Immature natural killer cell (primary cell): ENCODE measurements at places on chromosomes 4 and X.

DNA sequence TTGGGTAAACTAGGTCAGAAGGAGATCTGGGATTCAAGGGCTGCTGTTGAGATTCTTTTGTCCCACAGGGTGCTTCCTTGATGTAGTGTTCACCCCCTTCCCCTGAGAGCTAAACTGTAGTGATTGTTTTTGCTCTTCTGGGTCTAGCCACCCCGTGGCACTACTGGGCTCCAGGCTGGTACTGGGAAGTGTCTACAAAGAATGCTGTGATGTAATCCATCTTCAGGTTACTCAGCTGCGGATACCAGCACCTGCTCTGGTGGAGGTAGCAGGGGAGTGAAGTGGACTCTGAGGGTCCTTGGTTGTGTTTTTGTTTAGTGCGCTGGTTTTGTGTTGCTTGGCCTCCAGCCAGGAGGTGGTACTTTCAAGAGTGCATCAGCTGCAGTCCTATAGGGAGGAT is 365.5 kb downstream of the ZNF674 start:
- DNase-seq: no peak

DNA sequence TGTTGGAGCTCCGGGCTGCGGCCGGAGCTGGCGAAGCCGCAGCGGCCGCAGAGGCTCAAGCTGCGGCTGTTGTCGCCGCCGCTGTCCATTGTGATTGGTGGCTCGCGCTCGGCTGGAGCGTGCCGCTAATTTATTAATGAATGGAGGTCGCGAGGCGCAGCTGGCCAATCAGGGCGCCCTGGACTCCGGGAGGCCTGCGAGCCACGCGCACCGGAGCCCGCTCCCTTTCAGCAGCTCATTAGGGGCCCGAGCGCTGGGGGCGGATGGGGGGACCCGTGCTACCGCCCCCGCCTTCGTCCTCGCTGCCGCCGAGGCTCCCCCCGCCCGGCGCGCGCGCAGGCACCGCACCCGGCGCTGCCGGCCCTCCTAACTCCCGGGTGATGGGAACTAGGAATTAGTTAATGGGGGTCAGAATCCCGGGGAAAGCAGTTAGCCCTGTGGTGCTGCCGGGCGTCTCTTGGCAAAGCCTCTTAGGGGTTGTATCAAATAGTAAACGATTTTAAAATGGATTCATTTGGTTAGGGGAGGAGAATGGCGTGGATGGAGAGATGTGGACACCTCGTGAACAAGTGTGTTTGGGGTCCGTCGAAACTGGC is 589 bp upstream of the NEUROG2 start:
- DNase-seq: no peak

GRCh38 chr4:47729131-47729680 is 108.7 kb downstream of the CORIN start:
- no peak for DNase-seq

- DNase-seq: no peak
Measured at GRCh38 chr4:169440446-169440845, 169.7 kb upstream of the SH3RF1 start.

- DNase-seq: no peak
Measured at GRCh38 chrX:19595043-19595677, 79.9 kb upstream of the MAP3K15 start.

GRCh38 chr4:88971536-88971935 is 85.4 kb downstream of the FAM13A start:
- DNase-seq: no peak

DNA sequence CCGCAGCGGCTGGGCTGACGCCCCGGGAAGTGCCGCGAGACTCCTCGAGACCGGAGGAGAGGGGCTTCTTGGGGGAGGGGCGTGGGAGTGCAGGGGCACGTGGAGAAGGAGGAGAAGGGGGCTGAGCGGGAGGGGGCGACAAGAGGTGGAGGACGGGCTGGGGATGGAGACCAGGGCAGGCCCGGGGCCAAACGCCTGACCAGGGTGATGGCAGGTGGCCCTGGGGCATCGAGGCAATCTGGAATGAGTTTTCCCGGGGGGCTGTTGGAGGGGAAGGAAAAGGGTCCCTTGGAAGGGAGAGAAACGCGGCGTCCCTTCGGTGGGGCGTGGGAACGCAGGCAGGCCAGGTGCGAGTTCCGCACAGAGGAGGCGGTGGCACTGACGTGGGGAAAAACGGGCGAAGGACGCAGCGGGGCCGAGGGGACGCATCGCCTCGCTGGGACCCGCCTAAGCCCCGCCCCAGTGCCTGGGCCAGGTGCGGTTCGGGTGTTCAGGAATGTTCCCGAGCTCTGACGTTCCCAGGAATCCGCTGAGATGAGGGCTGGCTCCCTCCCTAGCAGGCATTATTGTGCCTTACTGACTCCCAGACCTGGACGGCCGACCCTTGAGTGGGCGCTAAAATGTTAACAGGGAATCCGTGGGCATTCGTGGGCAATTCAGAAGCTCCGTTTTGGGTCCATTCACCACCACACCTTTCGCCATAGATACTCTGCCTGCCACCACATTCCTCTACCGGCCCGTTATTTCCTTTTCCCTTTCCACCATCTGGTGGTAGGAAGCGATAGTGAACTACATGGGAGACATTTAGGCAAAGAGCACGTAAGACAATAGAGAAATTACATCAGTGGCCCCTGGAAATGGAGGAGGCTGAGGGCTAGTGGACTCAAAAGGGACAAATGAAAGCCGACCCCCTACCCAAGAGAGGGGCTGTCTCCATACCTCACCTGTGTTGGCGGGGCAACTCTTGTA is 795 bp upstream of the SH3KBP1 start:
- DNase-seq: peak; percentile 44

GRCh38 chrX:145817331-145818185 is at the start of gene SLITRK2:
TSS of gene SLITRK2 (plus strand) at chrX:145817829. CDS start at chrX:145822426, 4,597 bp downstream.
- DNase-seq: no peak

DNA sequence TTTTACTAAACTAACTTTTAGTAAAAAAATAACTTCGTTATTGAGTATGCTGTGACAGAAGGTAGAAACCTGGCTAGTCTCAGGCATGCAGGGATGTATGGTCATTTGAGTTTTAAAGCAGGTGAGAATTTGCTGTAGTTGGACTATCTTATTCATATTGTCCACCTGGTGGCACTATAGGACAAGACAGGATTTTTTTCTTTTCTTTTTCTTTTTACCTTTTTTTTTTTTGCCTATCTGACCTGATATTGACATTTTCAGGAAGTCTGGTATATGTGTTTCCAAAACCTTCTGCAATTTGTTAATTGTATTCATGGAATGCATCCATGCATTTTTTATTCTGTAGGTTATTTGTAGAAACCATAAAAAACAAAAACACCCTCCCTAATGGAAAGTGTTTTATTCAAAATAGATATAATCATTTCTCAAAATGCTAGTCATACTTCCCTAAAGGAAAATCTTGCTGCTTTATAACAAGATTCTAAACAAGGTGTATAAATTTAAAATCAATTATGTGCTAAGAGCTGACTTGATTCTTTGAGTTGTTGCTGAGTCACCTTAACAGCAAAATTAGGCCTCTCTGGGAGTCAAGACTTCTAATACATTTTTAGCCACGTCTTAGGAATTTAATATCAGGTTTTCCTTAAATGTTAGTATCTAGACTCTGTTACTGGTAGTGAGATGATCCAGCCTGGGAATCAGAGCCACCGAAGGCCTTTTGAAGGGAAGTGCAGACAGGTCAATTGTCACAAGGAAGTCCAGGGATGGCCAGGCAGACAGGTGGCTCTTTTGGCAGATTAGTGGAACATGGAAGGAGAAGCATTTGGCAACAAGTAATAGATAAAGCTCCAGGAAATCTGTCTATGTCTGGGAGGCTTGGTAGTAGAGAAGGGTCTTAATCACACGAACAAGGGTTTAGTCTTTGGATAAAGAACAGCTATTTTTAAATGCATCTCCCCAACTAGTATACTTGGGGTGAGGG is 201.3 kb upstream of the GNPDA2 start:
- DNase-seq: no peak

GRCh38 chr4:81030061-81030980 is at the start of gene BMP3:
TSS of gene BMP3 (plus strand) at chr4:81030708. CDS start at chr4:81031285, 577 bp downstream.
- DNase-seq: no peak

DNA sequence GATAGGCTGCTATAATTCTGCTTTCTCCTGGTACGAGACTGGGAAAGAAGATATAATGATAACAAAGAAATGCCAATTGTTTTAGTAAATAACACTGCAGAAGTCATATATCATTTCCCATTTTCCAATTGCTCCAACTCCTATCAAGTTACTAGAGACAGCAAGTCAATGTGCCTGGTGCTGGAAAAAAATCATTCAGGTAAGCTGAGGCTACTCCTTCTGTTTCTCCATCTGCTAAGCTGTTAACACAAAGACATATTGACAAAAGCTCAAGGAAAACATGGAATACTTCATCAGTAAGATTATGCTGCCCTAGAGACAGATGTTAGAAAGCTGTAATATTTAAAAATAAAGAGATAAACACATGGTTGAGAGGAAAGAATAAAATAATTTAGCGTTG is 10.0 kb downstream of the NAA11 start:
- DNase-seq: no peak

GRCh38 chrX:84197550-84197949 is 9.6 kb upstream of the RPS6KA6 start:
- no peak for DNase-seq

DNA sequence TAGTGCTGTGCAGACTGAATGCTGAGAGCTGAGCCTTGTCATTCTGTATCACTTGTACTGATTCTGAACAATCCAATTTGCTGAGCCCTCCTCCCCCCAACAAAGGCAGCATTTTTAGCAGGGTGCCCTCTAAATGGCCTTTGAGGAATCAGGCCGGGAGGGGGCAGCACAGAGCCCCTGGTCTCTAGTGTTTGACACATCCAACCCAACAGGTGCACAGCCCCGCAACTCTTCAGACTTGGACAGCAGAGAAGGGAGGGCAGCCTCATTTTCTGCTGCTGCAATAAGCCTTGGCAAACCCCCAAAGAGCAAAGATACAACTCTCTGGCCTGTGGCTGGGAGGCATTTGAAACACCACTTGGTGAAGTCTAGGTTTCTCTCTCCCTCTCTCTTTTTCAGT is 3.4 kb downstream of the ATP1B4 start:
- DNase-seq: peak; percentile 19

DNA sequence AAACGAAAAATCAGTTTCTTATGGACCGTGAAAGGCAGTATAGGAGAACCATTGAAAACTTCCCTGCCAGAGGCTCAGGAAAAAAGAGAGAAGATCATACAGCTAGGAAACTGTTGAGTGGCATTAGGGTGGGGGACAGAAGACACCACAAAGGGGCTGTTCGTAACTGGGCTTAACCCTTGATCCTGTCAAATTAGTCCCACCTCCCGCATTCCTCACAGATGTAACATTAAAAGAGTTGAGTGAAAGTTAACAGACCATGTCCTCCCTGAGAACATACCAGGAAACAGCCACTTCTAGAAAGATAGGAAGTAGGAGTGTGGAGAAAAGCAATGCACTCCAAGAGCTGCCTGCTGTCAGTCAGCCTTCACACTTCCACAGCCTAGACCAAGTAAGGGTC is 8.7 kb downstream of the SHROOM4 start:
- no peak for DNase-seq

- DNase-seq: peak; percentile 26
Measured at GRCh38 chrX:40094041-40094899, 3.5 kb downstream of the BCOR start.

DNA sequence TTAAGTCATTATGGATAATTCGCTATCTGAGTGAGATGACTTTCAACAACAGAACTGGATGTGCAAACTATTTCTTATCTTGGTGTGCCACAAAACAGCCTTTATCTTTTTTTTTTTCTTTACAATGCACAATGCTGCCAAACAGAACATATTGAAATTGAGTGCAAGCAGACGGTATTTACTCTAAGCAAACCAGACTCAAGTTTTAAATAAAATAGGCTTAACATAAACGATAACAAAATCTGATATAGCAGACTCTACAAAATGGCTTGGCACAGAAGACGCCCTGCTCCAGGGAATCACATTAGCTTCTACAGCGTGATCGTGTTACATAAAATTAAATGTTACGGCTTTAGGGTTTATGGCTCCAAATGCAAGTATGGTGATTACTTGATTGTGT is 9.6 kb upstream of the STK32B start:
- no peak for DNase-seq

DNA sequence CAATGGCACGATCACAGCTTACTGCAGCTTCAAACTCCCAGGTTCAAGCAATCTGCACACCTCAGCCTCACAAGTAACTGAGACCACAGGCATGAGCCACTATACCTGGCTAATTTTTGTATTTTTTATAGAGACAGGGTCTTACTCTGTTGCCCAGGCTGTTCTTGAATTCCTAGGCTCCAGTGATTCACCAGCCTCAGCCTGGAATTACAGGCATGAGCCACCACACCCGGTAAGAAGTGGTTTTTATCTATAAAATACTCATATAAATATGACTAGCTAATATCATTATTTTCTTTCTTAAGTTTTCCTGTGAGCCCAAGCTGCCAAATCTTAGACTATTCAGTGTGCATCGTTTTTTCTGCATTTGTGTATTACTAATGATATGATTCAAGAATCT is 4.4 kb downstream of the SCFD2 start:
- DNase-seq: no peak

DNA sequence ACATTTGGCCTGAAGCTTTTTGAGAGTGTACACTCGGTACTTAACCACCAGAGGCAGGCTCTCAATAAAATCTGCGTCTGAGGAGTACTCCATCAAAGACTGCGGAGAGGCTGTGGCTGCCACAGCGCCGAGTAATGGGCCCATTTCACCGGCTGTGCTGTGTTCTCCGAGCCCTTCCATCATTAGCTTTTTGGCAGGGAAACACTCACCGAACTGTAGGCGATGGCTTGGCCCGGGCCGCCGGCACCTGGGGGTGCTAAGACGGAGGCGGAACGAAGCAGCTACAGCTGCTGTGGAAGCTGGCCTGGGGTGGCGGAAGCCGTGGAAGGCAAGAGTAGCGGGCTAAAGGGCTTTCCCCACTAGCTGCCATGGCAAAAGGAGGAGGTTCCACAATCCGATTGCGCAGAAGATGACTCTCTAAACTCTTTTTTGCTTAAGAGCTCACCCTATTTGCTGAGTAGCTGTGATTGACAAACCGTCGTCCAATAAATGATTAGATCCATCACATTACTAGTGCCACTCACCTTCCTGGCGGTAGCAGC is 48.5 kb upstream of the PABPC1L2A start:
- no peak for DNase-seq

DNA sequence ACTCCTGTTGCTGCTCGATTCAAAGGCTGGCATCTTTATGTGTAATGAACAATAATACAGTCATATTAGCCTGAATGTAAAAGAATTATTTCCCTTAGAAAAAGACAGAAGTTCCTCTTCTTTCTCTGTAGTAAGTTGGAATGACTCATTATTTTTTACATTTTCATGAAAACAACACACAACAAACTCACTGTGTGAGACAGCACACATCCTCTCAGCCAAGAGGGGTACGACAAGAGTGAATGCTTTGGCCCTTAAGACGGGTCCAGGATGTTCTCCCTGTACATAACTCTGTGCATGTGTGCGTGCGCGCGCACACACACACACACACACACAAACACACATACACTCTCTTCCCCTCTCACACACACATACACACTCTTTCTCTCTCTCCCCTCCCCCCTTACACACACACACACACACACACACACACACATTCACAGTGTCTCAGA is 72.8 kb downstream of the MANBA start:
- DNase-seq: no peak

DNA sequence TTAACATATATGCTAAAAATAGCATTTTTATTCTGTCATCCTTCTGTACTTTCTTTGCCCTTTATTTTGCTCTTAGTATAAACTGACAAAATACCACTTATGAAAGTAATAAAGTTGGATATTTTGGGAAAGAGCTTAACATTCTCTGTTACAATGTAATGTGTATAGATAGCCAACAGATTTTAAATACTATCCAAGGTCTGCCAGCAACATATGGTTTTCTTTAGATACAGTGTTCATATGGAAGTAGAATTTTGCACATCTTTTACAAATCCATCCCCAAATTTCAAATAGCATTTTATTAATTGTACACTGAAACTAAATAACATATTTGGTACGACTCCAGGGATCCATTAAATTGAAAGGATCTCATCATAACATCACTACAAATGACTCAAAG is 268.6 kb upstream of the PCDH18 start:
- DNase-seq: no peak
